ENCODE measurements at places on chromosomes 7 and 10.
A peak's percentile ranks its signal among the peaks of the same experiment; 100 is the strongest.

- DNase-seq: no peak
Measured at GRCh38 chr10:117462816-117463544, 79.6 kb upstream of the EMX2 start.

DNA sequence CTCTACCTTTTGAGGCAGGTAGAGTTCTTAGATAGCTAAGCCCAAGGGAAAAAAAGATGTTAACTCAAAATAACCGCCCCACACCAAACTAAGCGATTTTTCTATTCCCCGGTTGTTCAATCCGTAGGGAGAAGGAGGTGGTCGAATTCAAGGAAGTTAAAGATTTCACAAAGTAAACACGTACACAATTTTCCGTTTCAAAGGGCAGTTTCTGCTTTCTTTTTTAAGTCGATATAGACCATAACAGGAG is 842 bp downstream of the KBTBD2 start:
- DNase-seq: no peak

DNA sequence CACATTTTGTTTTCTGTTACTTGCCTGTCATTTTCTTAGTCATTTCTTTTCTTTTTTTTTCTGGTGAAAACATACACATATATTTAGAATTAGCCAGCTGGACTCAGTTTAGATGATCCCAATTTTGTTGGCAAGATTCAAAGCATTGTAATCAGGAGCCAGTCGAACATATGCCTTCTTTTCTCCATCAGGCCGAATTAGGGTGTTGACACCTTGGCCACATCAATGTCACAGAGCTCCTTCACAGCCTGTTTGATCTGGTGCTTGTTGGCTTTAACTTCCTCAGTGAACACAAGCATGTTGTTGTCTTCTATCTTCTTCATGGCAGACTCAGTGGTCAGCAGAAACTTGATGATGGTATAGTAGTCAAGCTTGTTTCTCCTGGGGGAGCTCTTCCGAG is 32.6 kb downstream of the PHF14 start:
- DNase-seq: no peak

DNA sequence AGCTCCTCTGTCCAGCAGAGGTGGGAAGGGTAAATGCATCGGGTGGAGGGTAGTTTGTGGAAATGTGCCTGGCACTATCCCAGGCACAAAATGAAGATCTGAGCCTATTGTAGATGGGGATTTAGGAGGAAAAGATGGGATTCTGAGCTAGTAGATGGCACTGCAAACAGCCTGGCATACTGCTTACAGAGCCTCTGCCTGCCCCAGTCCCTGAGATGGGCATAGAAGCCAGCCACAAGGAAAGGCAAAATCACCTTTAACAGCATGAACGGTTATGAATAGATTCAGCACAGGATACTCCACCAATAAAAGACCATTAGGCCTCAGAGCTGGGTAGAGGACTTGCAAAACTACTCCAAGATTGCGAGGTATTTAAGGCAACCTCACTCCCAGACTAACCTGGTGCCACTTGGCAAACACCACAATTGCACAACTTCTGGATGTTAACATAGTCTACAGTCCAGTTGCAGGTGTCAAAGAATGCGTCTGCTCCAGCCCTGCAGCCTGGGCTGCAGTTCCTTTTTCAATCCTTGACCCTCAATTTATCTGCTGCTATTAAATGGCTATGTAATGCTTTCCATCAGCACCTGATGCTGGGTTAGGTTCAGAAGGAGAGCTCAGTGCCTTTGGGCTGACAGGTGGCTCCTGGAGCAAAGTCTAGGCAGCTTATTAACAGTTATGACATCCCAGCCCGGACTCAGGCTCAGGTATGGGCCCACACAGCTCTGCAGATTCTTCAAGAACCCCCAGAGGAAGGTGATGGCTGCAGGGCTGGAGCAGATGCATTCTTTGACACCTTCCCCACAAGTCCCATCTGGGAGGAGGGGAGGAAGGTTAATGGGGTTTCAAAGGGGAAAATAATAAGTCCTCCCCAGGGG is 34.0 kb downstream of the CDHR3 start:
- DNase-seq: no peak

DNA sequence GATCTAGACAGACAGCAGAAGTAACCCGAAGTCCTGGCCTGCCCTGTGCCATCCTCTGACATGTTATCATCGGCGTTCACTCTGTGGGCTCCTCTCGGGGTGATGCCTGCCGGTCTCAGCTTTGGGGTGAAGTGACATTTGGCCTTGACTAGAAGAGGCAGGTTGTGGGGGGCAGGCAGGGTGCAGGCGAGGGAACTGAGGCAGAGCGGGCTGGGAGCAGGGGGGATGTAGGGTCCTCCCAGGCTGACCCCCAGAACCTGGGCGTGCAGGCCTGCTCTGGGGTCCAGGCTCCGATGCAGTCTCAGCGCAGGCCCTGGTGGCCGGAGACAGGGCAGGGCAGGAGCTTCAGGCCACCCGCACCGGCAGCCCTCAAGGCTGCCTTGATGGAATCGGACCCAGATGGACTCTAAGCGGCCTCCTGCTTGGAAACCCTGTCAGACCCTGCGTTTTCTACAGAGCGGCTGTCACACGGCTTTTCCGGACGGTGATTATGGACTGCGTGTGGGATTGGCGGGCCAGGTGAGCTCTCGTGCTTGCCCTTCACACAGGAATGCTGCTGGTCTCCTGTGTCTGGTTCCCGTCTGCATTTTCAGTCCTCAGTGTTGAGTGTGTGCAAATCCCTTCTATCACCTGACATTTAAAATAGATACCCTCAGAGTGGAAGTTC is 842 bp upstream of the JAKMIP3 start:
- no peak for DNase-seq

- DNase-seq: no peak
Measured at GRCh38 chr7:144386741-144387140, 16.8 kb downstream of the NOBOX start.

DNA sequence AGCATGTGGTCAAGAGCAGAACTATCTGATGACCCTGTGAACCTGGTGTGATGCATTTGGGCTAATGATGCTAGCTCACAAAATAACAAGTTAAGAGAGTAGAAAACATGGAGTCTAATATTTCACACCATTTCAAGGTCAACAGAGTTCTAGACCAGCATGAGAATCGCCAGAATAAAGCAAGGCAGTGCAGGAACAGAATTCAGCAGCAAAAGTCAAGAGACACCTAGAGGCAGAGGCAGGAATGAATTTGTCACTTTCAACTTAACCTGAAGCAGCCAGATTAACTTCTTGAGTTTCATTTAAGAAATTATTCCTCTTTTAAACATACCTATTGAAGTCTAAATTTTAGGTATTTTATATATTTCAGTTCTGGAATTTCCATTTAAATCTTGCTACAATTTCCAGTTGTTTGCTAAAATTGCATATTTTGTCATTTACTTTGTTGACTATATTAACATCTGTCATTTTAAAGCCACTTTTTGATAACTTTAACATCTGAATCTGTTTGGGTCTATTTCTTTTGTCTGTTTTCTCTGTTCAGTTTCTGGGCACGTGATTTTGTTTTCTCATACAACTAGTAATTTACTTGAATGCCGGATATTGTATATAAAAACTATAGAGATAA is 44.2 kb upstream of the PRSS58 start:
- peak; percentile 27 for DNase-seq

- DNase-seq: no peak
Measured at GRCh38 chr10:85643171-85643844, 723.3 kb downstream of the GRID1 start.

DNA sequence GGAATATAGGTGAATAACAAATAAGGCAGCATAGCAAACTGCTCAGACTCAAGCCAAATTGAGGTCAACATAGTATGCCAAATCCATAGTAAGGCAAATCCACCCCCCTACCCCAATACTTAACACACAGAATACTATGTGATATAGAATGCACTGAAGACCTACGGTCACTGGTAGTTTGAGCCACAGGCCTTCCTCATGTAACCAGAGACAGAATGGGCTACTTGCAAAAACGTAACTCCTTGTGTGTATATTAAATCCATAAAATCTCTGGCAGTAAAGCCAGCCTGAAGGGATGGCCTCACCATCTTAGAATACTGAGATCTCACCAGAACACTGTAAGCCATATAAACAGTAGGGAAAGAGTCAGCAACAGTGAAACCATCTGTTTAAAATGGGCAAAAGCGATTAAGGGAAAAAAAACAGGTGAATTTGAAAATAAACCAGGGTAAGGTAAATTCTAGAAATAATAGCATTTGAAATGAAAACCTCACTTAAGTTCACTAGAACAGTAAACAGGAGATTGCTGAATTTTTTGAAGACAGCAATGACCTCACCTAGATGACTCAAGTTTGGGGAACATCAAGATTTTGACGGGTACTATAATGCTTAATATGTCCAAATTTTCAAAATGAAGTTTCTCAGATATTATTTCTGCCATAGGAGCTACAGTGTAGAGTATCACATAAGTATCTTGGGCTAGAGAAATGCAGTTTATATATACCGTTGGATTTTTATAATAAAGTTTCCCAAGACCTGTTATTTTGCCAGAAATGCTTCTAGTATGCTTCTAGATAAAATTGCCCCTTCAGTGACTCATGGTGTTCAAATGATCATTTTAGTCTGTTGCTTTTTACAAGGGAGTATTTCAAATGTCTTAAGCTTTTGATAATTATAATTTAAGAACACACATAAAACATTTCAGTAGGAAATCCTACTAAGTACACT is 13.9 kb downstream of the HNRNPA2B1 start:
- DNase-seq: no peak

GRCh38 chr7:87591211-87591610 is 9.5 kb downstream of the ABCB1 start:
- DNase-seq: no peak

DNA sequence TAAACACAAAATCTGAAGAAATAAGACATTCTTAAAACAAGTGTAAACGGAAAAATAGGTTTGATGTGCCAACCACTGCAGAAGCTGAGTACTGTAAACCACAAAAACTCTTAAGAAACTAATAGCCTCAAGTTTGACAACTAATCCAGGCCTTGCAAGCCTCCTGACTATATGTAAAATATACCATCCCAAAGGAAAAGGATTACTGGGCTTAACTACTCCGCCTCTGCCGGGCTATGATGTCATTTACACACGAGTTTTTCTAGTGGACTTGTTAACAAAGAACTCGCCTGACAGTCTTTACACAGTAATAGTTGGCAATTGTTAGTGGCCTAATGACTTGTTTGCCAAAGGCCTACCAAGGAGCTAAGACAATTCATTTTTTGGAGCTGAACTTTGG is 2.1 kb downstream of the KIF5B start:
- DNase-seq: peak; percentile 76

DNA sequence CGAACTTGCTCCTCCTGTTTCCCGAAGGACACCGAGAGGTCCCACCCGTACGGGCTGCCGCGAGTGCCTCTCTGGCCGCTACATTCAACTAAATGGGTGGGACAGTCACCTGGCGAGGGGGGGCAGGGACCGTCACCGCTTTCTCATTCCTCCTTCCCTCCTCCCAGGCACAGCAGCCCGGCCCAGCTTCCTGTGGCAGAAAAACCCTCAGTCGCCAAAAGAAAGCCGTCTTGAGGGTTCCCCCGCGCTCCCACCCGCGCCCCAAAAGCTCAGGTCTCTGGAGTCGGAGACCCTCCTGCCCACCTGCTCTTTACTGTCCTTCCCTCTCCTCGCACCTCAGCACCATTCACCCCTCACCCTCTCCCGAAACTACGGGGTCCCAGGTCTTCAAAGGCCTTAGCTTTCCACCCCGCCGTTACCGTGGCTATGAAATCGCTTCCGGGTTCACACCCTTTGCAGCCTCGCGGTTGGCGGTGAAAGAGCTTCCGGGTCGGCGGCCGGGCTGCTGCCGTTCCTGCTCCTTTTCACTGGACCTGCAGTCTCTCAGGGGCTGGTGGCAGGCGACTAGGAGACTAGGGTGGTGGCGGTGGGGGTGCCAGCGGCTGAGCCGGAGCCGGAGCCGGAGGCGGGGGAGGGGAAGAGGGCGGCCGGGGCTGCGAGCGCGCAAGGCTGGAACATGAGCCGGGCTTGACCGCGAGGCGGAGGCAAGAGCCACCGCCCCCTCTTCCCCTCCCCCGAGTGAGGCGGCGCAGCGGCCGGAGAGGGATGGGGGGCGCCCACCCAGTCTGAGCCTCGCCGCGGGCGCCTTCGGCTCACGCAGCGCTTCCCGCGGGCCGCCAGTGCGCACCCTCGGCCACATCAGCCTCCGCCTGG is at the start of the genes ANKIB1 and KRIT1:
Gene ANKIB1 (plus strand): TSS at position 488 of the 873 bp plus-strand sequence. CDS start 49,005 bp downstream, outside the sequence.
Gene KRIT1 (minus strand): TSS at position 428 of the 873 bp plus-strand sequence. CDS start 3,779 bp downstream, outside the sequence.
- peak; percentile 89 for DNase-seq

GRCh38 chr10:26372513-26373354 is 65.4 kb upstream of the APBB1IP start:
- no peak for DNase-seq

GRCh38 chr7:16066805-16067459 is 354.4 kb downstream of the CRPPA start:
- peak; percentile 54 for DNase-seq

DNA sequence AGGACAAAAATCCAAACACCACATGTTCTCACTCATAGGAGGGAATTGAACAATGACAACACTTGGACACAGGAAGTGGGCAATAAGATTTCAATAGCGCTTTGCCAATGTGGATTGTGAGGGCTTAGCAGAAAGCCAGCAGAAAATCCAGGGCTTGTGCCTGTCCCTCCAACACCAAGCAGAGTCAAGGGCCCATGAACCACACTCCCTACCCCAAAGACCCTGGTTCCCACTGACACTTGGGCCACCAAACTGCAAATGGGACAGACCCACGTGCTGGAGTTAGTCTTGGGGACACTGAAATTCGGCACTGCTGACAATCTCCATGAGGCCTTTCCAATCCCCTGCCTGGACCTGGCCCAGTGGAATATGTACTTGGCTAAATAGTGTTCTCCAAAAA is 67.0 kb downstream of the GRID1 start:
- DNase-seq: no peak

GRCh38 chr10:74035303-74035702 is 37.4 kb downstream of the VCL start:
- peak; percentile 54 for DNase-seq

DNA sequence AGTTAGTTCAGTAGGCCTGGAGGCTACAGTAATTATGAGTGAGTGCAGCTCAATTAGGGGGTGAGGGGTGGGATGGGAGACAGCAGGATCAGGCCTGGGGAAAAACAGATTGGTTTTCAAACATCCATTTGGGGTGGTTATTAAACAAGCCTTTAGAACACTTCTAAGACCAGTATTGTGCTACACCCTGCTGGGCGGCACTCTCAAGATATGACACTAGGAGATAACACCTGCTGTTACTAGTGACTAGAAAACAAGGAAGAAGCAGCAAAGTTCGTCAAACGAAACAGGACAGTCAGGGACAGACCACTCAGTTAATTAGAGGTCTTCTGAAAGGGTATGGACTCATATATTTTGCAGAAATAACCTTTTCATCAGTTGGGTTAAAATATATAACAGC is 353.6 kb downstream of the PTEN start:
- DNase-seq: no peak

DNA sequence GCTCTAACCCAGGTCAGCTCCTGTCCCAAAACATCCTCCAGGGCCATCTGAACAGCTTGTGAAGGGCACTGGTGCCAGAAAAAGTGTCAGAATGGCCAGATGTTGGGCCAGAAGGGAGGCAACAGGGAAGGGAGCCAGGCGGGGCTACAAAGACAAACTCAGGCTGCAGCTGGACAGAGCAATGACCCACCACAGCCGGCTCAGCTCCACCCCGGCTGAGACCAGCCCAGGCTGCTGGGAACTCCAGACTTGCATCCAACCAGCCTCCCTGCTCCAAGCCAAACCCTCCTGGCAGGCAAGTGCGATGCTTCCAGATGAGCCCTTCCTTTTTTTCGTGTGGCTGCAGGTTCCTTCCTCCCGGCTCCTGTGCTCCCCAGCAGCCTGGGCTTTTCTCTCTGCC is 466.9 kb downstream of the PTPRN2 start:
- no peak for DNase-seq
